ENCODE measurements at places on chromosomes 16 and 17.

DNA sequence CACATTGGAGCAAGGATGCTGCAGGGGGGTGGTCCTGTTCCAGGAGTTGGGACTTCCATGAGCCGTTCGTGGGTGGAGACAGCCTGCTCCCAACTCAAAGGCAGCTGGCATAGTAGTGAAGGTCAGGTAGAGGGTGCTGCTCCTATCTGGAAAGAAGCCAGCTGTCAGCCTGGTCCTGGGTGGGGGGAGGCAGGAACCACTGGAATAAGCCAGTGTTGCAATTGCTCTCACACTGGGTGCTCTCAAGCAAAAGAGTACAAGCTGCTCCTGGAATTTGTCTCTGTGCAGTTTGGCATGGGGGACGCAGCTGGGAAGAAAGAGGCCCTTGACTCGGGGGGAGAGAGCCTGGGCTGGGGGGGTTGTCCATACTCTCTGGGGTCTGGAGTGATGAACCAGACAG is 8.7 kb downstream of the CACNG5 start:
- DNase-seq: no peak

GRCh38 chr16:31331807-31332301 is 23.1 kb upstream of the ITGAX start:
- no peak for DNase-seq

- no peak for DNase-seq
Observed at GRCh38 chr17:41814195-41814594, 1.4 kb downstream of the FKBP10 start.

DNA sequence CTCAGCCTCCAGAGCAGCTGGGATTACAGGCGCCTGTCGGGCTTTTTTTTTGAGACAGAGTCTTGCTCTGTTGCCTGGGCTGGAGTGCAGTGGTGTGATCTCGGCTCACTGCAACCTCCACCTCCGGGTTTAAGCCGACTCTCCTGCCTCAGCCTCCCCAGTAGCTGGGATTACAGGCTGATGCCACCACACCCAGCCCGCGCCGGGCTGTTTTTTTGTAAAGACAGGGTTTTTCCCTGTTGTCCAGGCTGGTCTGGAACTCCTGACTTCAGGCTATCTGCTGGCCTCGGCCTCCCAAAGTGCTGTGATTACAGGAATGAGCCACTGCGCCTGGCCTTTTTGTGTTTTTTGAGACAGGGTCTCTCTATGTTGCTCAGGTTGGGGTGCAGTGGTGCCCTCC is 27.4 kb upstream of the SPNS3 start:
- no peak for DNase-seq

DNA sequence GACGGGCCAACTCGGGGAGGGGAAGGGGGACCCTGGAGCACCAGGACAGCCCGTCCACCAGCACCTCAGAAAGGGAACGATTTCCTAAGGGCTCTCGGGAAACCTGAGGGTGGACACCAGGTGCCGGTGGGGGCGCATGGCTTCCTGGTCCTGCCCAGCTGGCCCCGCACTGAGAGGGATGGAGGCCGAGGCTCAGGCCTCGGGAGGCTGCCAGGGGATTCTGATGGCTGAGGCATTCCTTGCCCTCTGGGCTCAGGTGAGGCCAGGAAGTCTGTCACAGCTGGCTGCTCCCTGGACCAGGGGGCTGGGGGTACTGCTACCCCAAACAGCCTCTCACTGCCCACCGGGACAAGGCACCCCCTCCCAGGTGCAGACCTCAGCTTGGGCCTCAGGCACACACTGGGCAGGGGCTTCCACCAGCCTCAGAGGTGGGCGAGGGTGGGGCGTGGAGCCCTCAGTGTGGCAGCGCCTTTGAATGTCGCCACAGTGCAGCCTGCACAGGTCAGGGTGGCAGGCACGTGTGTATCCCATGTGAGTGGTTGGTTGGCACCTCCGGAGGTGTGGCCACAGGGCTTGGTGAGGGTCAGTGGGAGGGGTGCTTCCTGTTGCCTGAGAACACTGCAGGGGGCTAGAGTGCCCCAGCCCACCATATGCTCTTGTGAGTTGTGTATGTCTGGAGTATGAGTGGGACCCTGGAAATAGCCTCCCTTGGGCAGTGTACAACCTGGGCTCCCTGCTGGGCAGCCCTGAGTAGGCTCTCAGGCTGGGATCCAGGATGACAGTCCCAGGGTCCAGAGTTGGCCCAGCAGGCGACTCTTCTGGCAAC is 3.9 kb upstream of the FSCN2 start:
- DNase-seq: no peak

GRCh38 chr16:49112754-49113153 is 168.9 kb downstream of the CBLN1 start:
- no peak for DNase-seq

GRCh38 chr16:1706386-1707192 is 594 bp downstream of the MAPK8IP3 start:
- DNase-seq: peak; percentile 17

Data from central memory CD8-positive, alpha-beta T cell (primary cell).